ENCODE measurements at places on chromosomes 5 and 9.
A peak's percentile ranks its signal among the peaks of the same experiment; 100 is the strongest.

DNA sequence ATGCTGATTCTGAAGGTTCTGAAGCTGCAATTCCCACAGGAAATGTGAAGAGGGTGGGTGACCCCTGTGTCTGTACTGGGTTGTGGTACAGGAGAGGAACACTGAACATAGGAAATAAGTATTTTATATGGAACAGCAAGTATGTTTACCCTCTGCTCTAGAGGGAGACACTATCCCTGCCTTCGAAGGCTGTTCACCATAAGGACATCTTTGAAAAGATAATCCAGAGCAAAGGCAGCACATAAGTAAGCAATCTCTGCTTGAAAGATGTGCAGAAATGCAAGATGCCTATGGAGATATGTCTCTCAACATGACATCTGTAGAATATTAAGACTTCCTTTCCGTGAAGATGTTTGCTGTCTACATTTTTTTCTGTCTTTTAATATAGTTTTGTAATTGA lies 184.4 kb upstream of the EFNA5 start:
- DNase-seq: no peak

- DNase-seq: no peak
These were observed 13.2 kb downstream of the VLDLR start for GRCh38 chr9:2634818-2635217.

- peak; percentile 75 for DNase-seq
These were observed 35.2 kb upstream of the SPATA31C2 start for GRCh38 chr9:88173378-88173999.

DNA sequence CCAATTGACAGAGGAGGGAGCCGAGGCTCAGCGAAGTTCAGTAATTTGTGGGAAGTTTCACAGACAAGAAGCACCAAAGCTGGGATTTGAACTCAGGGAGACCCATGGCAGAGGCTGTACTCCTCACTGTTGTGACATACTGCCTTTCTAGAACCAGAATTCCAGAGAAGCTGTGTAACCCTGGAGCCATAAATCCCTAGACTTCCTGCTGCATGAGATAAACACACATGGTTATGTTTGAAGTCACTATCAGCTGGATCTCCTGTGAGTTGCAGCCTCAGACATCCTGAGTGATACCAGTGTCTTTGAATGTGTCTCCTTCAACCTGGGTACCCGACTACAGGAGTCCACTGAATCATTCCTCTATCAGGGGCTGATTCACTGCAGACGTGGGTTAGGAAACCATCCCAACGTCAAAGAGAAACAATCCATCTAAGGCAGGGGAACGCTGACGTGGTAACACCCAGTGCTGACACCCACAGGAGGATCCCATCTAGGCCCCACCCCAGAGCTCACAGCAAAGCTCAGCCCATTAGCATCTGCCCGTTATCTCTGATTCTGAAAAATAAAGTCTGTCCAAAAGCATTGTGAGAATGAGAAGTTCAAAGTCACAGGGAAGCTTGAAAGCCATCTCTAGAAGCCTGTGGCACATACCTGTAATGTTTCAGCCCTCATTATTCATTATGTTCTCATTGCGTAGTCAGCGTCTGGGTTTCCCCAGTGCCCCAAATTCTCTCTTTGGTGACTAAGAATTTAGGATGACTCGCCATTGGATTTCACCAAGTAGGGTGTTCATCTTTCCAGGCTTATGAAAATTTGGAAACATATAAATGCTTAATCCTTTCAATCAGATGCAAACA lies 36.3 kb upstream of the BASP1 start:
- DNase-seq: no peak

DNA sequence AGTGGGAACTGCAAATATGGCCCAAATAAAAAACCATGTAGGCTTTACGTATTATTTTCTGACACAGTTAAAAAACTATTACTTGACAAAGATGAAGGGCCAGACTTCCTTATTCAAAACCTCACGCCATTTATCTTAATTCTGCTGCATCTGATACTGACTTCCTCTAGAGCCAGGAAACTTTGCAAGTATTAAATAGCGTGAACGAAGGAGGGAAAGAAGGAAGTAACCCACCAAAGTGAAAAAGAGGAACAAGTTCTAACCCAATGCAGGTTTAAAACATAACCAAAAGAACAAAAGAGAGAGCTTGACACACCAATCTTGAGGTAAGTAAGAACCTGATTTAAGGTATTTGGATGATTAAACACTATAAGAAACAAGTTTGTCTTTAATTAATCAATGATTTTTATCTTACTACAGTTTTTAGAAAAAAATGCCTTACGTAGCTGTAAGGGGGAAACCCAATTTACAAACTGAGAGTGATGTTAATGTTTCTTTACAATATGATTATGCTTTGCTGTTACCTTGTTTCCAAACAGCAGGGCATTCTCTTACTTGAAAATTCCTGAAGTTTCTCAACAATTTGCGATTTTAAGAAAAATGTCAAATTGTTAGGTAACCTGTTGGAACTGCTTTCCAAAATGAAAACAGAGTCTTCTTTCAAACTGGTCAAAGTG lies at the start of gene GAPT:
Gene GAPT, plus strand, starts transcription at position 220 of the 677 bp plus-strand sequence. CDS start 3,102 bp downstream, outside the sequence.
- DNase-seq: no peak
